Prostate gland (tissue), 2 donors: ENCODE measurements at places on chromosomes 16 and 17.

DNA sequence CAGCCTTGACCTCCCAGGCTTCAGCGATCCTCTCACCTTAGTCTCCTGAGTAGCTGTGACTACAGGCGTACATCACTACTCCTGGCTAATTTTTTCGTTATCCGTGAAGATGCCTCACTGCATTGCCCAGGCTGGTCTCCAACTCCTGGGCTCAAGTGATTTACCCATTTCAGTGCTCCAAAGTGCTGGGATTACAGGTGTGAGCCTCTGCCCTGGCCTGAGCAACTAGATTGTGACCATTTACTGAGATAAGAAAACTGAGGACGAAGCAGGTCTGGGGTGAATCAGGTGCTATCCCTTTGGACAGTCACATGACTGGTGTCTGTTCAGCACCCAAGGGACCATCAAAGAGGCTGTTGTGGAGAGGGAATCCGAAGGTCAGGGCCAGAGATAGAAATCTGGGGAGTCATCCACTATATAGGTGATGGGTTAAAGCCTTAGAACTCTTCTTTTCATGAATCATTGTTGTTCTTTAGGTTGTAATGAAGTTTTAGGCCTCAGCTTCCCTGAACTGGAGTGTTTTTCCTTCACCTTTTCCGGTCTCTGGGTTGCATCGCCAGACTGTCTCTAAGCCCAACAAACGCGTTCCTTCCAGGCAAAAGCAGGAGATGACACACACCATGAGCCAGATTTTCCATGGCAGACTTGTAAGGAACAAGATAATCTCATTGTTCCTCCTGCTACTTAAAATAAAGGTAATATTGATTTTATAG is 62.5 kb downstream of the FTO start:
- no peaks in the 10 kb centered on the region for H3K27me3 ChIP-seq
- no peaks in the 10 kb centered on the region for H3K36me3 ChIP-seq
- no peak for DNase-seq

- no peaks in the 10 kb centered on the region for H3K4me1 ChIP-seq
- DNase-seq: no peak
- no peak overlapping the region for H3K4me3 ChIP-seq
- no peak overlapping the region for H3K27ac ChIP-seq
- no peaks in the 10 kb centered on the region for H3K36me3 ChIP-seq
- no peaks in the 10 kb centered on the region for H3K27me3 ChIP-seq
Observed at GRCh38 chr16:75909746-75910145, 183.5 kb upstream of the CPHXL start.

DNA sequence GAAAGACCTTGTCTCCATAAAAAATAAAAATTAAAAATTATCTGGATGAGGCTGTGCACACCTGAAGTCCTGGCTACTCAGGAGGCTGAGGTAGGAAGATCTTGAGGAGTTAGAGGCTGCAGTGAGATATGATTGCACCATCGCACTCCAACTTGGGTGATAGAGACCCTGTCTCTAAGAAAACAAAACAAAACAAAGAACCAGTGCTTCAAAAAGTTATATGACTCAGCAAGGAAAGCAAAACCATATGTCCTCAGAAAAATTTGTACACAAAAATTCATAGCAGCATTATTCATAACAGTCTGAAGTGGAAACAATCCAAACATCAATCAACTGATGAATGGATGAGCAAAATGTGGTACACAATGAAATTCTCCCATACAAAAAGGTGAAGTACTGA is 48.9 kb downstream of the SLFN5 start:
- no peak for DNase-seq
- no peak overlapping the region for H3K4me3 ChIP-seq
- no peaks in the 10 kb centered on the region for H3K36me3 ChIP-seq
- H3K27me3 ChIP-seq: no peaks in the 10 kb centered on the region

DNA sequence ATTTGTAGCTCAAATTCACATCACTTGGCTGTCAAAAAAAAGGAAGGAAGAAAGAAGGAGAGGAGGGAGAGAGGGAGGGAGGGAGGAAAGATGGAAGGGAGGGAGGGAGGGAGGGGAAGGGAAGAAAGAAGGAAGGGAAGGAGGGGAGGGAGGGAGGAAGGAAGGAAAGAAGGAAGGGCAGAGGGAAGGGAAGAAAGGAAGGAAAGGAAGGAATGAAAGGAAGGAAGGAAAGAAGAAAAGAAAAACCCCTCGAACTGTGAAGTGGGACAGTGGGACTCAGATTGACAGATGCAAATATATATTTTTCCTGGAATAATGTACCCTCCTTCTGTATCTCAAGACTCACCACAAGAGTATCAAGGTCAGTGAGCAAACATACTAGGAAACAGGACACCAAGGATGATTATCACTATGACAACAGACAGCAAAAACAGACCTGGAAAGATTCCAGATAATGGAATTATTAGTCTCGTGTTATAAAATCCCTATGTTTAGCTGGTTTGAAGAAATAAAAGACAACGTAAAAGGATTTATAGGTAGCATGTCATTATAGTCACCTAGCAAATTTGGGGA is 24.2 kb upstream of the ABCA3 start:
- H3K36me3 ChIP-seq: no peaks in the 10 kb centered on the region
- H3K27ac ChIP-seq: no peak overlapping the region
- no peak overlapping the region for H3K4me3 ChIP-seq
- DNase-seq: no peak

GRCh38 chr17:63537991-63538692 is 12.1 kb upstream of the DCAF7 start:
- H3K36me3 ChIP-seq: no peaks in the 10 kb centered on the region
- DNase-seq: no peak
- H3K4me3 ChIP-seq: no peak overlapping the region
- H3K4me1 ChIP-seq: peaks cover 7% of the 10 kb centered on the region

DNA sequence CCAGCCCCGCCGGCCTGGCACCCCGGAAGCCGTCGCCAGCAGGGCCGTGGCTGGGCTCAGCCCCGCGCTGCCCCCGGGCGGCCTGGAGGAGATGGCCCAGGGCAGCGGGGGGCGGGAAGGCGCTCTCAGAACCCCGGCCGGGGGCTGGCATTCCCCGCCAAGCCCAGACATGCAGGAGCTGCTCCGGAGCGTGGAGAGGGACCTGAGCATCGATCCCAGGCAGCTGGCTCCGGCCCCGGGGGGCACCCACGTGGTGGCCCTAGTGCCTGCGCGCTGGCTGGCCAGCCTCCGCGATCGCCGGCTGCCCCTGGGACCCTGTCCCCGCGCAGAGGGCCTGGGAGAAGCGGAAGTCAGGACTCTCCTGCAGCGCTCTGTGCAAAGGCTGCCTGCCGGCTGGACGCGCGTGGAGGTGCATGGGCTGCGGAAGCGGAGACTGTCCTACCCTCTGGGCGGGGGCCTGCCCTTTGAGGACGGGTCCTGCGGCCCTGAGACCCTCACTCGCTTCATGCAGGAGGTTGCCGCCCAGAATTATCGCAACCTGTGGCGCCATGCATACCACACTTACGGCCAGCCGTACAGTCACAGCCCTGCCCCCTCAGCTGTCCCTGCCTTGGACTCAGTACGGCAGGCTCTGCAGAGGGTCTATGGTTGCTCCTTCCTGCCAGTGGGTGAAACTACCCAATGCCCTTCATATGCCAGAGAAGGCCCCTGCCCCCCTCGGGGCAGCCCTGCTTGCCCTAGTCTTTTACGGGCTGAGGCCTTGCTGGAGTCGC is 551 bp downstream of the WDR81 start:
- peak overlapping the region; percentile 68 for H3K4me3 ChIP-seq
- H3K36me3 ChIP-seq: no peaks in the 10 kb centered on the region
- no peak for DNase-seq
- H3K27me3 ChIP-seq: no peaks in the 10 kb centered on the region
- peak overlapping the region; percentile 79 for H3K27ac ChIP-seq
- peaks cover 4% of the 10 kb centered on the region for H3K4me1 ChIP-seq

DNA sequence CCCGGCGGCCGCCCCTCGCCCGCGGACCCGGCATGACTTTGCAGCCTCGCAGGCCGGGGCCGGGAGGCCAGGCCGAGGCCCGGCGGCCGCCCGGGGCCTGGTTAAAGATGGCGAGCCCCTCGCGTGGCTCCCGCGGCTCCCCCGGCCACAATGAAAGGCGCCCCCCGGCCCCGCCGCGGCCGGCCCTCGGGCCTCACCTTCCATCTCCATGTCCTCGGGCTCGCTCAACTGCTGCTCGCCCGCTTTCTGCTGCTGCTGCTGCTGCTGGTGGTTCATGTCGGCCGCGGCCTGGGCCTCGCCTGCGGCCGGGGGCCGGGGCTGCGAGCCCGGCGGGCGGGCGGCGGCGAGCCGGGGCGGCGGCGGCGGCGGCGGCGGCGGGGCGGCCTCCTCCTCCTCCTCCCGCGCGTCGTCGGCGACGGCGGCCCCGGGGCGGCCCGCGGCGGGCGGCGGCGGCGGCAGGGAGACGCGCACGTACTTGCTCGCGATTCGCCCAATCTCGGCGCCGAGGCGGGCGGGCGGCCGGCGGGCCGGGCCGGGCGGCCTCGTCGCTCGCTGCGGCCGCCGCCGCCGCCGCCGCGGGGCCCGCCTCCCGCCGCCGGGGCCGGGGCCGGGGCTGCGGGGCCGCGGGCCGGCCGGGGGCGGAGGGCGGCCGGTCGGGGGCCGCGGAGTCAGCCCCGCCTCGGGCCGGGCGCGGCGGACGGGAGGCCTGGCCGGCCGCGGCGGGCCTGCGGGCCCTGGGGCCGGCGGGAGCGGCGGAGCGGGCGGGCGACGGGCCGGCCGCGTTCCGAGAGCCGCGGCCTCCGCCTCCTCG is 491 bp downstream of the USP7 start:
- peak overlapping the region; percentile 71 for H3K4me3 ChIP-seq
- H3K27me3 ChIP-seq: no peaks in the 10 kb centered on the region
- H3K4me1 ChIP-seq: peaks cover 9% of the 10 kb centered on the region
- no peaks in the 10 kb centered on the region for H3K36me3 ChIP-seq
- H3K27ac ChIP-seq: peak overlapping the region; percentile 71

GRCh38 chr16:17942067-17942466 is 394.5 kb downstream of the NPIPA8 start:
- no peaks in the 10 kb centered on the region for H3K4me1 ChIP-seq
- no peaks in the 10 kb centered on the region for H3K36me3 ChIP-seq
- no peak overlapping the region for H3K4me3 ChIP-seq
- H3K27me3 ChIP-seq: no peaks in the 10 kb centered on the region
- no peak overlapping the region for H3K27ac ChIP-seq

DNA sequence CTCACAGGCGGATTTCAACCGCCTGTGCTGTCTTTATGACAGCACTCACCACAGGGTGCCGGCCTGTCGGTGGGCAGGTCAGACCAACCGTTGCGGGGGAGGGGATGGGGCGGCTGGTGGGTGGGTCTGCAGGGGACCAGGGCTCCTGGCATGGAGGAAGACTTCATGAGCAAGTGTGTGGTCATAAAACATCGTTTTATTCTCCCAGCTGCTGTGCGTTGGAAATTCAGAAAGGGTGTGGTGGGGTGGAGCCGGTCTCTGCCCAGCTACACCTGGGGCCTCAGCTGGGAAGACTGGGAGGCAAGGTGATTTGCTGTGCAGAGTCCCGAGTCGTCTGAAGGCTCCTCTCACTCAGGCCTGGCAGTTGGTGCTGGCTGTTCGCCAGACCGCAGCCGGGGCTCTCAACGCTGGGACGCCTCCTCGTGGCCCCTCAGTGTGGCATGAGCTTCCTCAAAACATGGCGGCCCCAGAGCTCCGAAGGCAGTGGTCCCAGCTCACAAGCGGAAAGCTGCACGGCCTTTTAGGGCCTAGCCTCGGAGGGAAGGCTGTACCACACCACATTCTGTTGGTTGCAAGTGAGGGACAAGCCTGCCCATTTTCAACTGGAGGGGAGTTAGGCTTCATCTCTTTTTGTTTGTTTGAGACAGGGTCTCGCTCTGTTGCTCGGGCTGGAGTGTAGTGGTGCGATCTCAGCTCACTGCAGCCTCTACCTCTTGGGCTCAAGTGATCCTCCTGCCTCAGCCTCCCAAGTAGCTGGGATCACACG is 45.8 kb upstream of the GSE1 start:
- no peaks in the 10 kb centered on the region for H3K27me3 ChIP-seq
- H3K4me1 ChIP-seq: no peaks in the 10 kb centered on the region
- H3K36me3 ChIP-seq: no peaks in the 10 kb centered on the region
- no peak overlapping the region for H3K4me3 ChIP-seq
- H3K27ac ChIP-seq: no peak overlapping the region

DNA sequence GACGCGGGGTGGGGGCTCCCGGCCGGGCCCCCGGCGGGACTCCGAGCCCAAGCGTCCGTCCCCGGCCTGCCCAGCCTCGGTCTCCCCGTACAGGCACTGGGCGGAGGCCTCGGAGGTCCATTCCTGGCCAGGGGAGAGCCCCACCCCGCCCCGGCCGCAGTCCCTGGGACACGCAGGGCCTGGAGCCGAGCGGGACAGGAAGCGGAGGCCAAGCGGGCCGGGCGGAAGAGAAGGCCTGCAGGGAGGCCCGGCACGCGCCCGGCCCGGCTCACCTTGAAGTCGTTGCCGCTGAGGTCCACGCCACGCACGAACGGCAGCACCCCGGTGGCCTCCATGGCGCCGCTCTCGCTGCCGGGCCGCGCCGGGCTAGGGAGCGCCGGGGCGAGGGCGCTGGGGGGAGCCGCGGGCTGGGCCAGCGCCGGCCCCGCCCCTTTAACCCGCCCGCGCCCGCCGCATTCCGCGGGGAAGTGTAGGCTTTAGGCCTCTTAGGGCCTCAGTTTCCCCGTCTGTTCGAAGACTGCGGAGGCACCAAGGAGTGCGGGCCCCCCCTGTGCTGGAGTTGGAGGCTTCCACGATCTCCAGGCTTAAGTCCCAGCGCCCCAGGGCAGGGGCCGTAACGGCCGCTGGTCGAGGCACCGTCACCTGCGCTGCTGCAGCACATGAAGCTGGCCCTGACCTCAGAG is at the start of gene FLII:
Gene FLII, minus strand, starts transcription at position 383 of the 683 bp plus-strand sequence. Its CDS starts 48 bp downstream, at position 335.
- H3K27ac ChIP-seq: peak within 1 kb of the TSS; percentile 85
- H3K4me3 ChIP-seq: peak within 1 kb of the TSS; percentile 98
- H3K36me3 ChIP-seq: peaks cover 2% of the 10 kb centered on the region
- peak; percentile 36 for DNase-seq
- H3K4me1 ChIP-seq: peaks cover 14% of the 10 kb centered on the region

- no peaks in the 10 kb centered on the region for H3K4me1 ChIP-seq
- no peaks in the 10 kb centered on the region for H3K27me3 ChIP-seq
Observed at GRCh38 chr17:65154770-65155589, 17.8 kb downstream of the RGS9 start.

DNA sequence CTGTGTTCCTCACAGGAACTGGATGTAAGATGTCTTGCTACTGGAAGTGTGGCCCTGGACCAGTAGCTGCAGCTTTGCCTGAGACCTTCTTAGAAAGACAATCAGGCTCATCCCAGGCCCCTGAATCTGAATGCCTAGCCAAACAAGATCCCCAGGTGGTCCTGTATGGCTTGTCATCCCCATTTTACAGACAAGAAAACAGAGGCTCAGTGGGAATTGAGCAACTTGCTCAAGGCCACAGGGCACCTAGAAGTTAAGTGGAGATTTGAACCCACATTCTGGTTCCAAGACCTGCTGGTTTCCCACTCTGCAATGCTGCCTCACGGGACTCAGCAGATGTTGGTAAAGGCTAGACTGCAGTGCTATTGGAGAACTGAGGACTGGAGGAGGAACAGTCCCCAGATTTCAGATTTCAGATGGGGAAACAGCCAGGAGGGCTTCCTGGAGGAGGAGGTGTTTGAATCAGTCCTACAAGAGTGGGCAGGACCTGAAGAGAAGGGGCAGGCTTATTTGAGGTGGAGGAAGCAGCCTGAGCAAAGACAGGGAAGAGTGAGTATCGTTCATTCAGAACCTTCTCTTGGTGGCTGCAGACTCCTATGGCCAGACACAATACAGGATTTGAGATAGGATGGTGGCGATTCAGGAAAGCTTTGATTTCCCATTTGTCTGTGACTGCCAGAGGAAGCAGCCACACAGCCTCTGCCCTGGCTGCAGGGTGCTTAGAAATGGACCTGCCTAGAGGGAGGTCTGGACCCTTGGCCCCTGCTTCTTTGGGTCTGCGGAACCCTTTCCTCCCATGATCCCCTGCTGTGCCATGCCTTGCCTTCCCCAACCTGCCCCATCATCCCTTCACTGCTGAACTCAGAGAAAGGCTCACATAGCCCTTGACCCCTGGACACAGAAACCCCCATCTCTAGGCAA is 233.4 kb upstream of the NLRP1 start:
- no peak overlapping the region for H3K27ac ChIP-seq
- no peaks in the 10 kb centered on the region for H3K4me1 ChIP-seq
- H3K27me3 ChIP-seq: no peaks in the 10 kb centered on the region
- no peaks in the 10 kb centered on the region for H3K36me3 ChIP-seq
